CD4-positive, alpha-beta memory T cell (primary cell): ENCODE measurements at places on chromosomes 2 and 18. TPM values are rescaled to one million over a fixed set of nuclear protein-coding genes. Genes with fewer than 3 reads are reported as not detected.

Gene TANK
- 90.2 TPM for total RNA-seq

Gene CD28
- 203 TPM for total RNA-seq

Gene DHRS9
- total RNA-seq = 0.44 TPM

Gene IDH1
- 25.6 TPM for total RNA-seq

Gene TCF23
- total RNA-seq = not detected

Gene COLEC12
- total RNA-seq = 0.28 TPM

Gene NPHP1
- 0.64 TPM for total RNA-seq

Gene ZNF521
- not detected for total RNA-seq

Gene CHRNG
- not detected for total RNA-seq

Gene VSNL1
- total RNA-seq = not detected

Gene WDPCP
- 13.2 TPM for total RNA-seq

Gene ANKRD53
- 0.20 TPM for total RNA-seq

Gene TRMT61B
- total RNA-seq = 17.4 TPM

Gene PKDCC
- not detected for total RNA-seq

Gene ANXA4
- 22.3 TPM for total RNA-seq

Gene IL36A
- not detected for total RNA-seq

Gene FOXI3
- not detected for total RNA-seq

Gene CLEC4F
- not detected for total RNA-seq

Gene GPAT2
- 2.9 TPM for total RNA-seq

Gene IL1B
- total RNA-seq = 0.81 TPM

Gene KCNG2
- not detected for total RNA-seq

Gene PRLH
- not detected for total RNA-seq

Gene TMEM37
- 0.44 TPM for total RNA-seq

Gene SPEG
- 8.8 TPM for total RNA-seq

Gene TEKT4
- total RNA-seq = not detected

Gene CHRND
- not detected for total RNA-seq

Gene UGT1A10
- not detected for total RNA-seq

Gene THSD7B
- total RNA-seq = not detected

Gene POTEI
- total RNA-seq = not detected

Gene UGT1A3
- total RNA-seq = not detected

Gene GULP1
- not detected for total RNA-seq

Gene GALM
- 35.5 TPM for total RNA-seq

Gene BIN1
- total RNA-seq = 99.4 TPM

Gene SIX3
- total RNA-seq = not detected

Gene NEB
- total RNA-seq = 2.1 TPM

Gene SERPINB11
- not detected for total RNA-seq

Gene C1QL2
- not detected for total RNA-seq

Gene ZC3H15
- total RNA-seq = 53.5 TPM

Gene EGR4
- not detected for total RNA-seq

Gene SEPTIN10
- 5.7 TPM for total RNA-seq

Gene RUFY4
- 0.30 TPM for total RNA-seq

Gene PPIL3
- 48.0 TPM for total RNA-seq

Gene FIGLA
- not detected for total RNA-seq

Gene GNAL
- 0.33 TPM for total RNA-seq
